ENCODE measurements at places on chromosomes 2 and 18.
A peak's percentile ranks its signal among the peaks of the same experiment; 100 is the strongest.

DNA sequence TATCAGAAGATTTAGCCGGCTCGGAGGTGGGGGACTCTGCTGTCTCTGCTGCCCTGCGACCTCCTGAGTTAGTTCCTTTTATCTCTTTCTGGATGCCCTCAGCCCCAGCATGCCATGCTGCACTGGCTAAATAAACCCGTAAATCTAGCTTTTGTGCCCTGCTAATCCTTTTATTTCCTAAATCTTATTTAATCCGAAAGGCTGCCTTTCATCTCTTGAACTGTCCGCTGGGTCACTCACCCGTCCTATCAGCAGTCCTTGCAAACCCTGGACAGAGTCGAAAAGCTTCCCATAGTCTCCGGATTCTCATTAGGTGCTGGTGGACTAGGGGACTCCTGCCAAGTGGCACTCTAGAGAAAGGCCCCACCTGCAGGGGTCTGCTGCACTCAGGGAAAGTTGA, 122.0 kb upstream of the APCDD1 start:
- DNase-seq: no peak

DNA sequence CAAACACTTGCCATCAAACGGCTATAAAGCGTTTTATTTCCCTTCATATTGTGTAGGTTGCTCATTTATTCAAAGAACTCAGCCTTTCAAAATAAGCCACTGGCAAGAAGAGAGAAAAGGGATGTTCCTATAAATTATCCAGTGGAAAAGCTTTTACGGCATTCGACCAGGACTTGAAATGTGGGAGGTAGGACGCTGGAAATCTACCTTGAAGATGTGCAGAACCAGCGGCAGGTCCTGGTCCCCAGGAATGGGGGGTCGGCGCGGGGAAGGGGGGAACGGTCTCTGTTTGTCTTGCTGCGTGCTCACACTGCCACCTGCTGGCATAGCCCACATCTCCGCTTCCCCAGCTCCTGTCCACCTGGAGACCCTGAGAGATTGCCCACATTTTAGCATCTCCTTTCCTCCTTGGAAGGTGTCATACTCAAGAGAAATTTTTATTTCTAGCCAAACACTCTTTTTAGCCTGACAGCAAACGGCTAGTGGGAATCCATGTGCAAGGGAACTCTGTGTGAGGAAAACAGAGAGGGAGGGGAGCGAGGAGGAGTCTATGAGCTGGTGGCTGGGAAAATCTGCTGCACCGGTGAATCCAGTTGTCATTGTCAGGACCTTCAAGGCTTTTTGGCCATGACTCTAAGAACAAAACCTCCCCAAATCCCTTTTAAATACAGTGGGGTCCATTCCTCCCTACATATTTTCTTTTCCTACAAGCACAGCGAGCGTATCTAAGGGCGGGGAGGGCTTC, 349.0 kb upstream of the PKDCC start:
- DNase-seq: no peak

- peak; percentile 80 for DNase-seq
Measured at GRCh38 chr18:1797235-1797634, 774.1 kb downstream of the METTL4 start.

- DNase-seq: no peak
Measured at GRCh38 chr2:165582409-165582808, 112.9 kb downstream of the CSRNP3 start.

- no peak for DNase-seq
Measured at GRCh38 chr2:165376571-165376975, 92.9 kb upstream of the CSRNP3 start.

- DNase-seq: no peak
Measured at GRCh38 chr2:140734992-140735391, 1395.8 kb downstream of the LRP1B start.

DNA sequence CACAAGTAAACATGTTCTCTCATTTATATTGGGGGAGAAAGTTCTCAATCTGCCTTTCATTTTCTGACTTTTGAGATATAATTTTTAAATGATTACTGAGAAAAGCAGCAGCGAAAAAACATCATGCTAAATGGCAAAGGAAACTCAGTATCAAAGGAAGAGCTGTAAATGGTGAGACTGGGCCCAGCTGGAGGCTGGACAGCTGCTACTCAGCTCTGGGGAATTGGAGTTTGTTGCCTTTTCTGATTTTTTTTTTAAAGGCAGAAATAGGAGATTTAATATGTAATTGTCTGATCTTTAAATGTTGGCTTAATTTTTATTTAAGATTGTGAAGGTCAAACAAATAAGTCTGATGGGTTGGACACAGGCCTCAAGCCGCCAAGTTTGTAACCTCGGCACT, 137.1 kb upstream of the TACR1 start:
- peak; percentile 76 for DNase-seq

DNA sequence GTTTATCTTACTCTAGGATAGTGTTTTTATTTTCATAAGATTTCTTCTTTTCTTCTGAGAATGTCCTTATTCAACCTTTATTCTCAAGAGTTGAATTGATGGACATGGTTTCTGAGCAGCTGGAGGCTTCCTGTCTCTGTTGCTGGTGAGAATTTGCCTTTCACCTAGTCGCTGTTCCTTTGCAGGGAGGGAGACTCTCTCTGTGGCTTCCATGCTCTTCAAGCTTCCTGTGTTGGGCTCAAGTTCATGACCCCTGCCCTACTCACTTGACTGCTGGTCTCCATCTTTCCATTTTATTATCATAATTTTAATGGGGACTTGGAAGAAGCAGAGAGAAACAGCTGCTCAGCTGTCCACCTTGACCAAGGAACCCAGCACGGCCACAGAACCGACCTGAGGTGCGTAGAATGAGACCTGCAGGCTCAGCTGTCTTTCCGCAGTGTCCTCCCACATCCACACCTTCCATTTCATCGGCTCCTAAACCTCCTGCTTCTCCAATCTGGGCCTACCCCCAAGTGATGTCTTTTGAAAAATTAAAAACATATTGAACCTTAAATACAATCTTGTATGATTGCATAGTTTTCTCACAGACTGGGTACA, 24.2 kb downstream of the TMEM18 start:
- DNase-seq: no peak

DNA sequence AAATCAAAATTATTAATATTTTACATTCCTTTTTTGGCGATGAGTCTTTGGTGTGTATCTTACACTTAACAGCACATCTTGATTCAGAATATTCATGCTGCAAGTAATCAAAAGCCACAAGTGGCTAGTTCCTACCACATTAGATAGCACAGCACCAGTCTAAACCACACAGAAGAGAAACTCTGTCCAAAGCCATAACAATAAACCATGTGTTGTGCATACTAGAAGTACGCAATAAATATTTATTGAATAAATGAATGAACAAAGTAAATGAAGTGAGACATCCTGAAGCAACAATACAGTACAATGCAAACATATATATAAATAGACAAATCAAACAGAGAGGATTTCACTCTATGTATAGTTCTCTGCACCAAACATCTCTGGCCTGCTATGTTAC, 287.3 kb downstream of the EXOC6B start:
- DNase-seq: no peak

- no peak for DNase-seq
Measured at GRCh38 chr18:60812921-60813320, 440.3 kb upstream of the MC4R start.

GRCh38 chr2:197986977-197987376, 182.6 kb downstream of the PLCL1 start:
- DNase-seq: no peak

GRCh38 chr2:105779394-105779793, 34.7 kb downstream of the NCK2 start:
- DNase-seq: no peak

DNA sequence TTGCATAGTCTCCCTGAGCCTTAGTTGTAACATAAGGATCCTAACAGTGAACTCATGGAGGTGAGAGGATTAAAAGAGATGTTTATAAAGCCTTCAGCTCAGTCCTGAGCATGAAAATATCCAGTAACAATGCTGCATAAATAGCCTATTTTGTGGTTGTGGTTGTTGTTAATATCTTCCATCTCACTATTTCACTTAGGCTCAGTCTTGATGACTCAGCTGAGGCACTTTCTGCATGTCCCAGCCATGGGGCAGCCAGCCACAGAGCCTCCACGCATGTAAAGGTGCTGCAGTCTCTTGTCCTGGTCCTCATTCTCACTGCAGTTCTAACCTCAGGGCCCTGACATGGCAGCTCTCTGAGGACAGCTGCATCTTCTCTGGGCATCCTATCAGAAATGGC, 218.8 kb upstream of the PKDCC start:
- no peak for DNase-seq

DNA sequence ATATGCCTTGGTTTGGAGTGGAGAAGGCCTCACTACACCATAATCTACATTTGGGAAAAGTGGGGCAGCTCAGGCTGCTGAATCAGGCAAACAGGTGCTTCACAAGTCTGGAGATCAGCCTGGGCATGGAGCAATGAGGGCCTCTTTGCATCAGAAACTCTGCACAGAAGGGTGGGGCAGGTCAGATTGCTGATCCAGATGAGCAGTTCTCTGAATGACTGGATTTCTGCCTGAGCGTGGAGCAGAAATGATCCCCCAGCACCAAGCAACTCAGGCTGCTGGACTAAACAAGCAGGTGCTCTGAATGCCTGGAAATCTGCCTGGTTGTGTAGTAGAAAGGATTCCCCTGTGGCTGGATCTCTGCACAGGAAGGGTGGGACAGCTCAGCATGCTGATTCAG, 605.3 kb upstream of the ZNF804A start:
- peak; percentile 84 for DNase-seq

DNA sequence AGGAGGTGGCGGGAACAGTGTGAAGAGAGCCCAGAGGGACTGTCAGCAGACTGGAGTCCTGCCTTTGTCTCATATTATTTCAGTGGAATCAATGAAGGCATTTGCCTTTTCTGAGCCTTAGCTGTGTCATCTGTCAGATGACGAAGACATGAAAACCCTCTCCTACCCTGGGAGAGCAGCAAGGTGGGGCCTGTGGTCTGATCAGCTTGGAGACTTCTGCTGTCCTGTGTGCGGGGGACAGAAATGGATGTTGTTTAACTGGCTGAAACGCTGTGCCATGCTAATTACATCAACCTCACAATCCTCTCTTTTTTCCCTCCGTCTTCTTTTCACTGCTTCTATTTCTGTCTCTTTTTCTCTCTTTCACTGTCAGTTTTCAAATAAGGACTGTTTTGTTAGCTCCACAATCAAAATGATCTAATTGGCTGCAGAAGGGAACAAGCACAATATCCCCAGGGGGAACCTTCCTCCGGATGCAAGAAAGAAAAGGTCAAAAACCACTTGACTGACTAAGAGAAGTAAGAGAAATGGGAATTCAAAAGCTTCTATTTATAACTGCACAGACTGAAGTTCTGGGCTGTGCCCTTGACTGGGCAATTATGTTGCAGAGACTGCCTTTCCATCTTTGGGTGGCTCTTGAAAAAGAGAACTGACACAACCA, 340.1 kb downstream of the CLIP4 start:
- DNase-seq: no peak

GRCh38 chr2:199973703-199974102, 18.3 kb downstream of the MAIP1 start:
- DNase-seq: peak; percentile 62

- DNase-seq: no peak
Measured at GRCh38 chr2:188456114-188456909, 164.6 kb downstream of the GULP1 start.

GRCh38 chr18:57122936-57123510, 23.9 kb upstream of the BOD1L2 start:
- peak; percentile 47 for DNase-seq

DNA sequence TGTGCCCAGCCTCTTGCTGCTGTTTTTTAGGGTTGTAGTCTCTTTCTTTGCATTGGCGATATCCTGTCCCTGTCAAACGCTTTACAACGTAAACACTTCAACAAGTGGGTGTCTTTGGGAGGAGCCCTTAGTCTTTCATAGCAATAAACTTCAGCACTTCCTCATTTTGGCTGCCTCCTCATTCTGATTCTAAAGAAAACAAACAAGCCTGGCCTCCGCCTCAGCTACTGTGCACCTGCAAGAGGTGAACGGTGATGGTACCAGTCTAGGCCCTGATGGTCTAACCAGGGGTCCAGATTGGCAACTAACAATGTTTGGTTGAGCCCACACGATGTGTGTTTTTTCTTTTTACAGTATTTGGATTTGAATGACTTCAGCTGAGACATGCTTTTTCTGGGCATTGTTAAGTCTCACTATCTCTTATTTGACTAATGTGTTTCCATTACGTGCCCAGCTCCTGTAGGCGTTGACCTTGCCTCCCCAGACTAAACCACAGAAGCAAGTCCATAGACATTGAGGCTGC, 53.2 kb upstream of the CUL3 start:
- DNase-seq: no peak

DNA sequence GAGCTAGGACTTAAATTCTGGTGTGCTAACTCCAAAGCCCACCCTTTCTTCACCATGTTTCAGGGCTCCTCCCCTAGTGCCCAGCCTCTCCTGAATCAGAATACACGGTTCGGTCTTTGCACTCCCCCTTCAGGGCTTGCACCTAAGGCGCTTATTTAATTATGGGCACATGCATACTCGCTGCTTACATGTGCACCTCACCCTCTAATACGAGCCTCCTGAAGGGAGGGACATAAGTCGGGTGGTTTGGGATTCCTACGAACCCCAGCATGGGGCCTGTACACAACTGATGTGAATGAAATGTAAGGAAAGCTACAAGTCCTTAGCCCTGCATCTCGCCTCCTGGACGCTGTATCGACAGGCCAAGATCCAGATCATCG, 435 bp downstream of the IFT172 start:
- no peak for DNase-seq

DNA sequence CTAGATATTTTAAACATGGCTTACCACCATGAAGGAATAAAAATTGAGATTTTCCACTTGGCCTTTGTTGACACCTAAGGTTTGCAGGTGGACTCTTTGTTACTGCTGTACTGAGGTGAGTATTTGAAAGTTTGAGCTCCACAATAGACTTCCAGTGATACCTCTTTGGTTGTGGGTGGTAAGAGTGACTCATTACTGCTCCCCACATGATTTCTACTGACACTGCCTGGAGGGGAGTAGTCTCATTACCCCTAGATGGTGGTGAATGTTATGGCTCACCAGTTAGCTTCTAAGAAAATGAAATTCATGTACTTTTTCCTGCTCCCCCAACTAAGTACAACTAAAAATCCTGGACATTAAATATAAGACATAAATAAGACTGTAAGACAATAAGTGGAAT, 1183.1 kb upstream of the TMEFF2 start:
- no peak for DNase-seq

DNA sequence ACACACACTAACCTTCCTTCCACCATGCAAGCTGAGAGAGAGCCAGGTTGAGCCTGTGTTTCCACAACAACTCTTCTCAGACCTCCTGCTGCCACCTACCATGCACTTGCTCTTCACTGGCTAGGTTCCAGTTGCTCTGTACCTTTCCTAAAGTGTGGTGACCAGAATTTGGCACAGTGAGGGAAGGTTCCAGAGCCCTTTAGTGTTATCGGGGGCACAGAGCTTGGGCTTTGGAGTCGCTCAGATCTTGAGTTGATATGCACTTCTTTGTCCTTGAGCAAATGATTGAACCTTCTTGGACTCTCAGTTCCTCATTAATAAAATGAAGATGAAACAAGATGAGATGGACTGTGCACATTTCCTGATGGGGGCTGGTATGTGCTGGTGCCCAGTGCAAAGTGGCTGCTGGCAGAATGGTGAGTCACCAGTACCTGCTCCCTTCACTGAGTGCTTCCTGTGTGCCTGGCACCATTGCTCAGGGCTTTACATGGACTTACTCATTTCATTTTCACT, 47.1 kb downstream of the NEDD4L start:
- no peak for DNase-seq

All from NCI-H2171 treated with DMSO at 0.1 percent for 48 hours (cell line).